ENCODE measurements at places on chromosomes 6 and 20.

DNA sequence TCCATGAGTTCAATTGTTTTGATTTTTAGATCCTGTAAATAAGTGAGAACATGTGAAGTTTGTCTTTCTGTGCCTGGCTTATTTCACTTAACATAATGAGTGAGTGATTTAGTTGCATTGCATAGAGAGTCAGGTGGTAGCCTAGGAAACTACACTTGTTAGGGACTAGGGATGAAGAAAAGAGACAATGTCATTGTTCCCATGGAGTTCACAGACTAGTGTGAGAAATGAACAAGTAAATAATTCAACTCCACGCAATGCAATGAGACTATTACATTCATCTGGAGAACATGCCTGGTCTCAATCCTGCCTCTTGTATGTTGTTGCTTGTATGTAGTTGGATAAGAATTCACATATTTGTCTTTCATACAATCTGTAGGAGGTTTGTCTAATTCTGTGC is 76.3 kb upstream of the B3GAT2 start:
- no peak for DNase-seq

GRCh38 chr20:43658069-43658722 is 8.7 kb upstream of the MYBL2 start:
- peak; percentile 68 for DNase-seq

DNA sequence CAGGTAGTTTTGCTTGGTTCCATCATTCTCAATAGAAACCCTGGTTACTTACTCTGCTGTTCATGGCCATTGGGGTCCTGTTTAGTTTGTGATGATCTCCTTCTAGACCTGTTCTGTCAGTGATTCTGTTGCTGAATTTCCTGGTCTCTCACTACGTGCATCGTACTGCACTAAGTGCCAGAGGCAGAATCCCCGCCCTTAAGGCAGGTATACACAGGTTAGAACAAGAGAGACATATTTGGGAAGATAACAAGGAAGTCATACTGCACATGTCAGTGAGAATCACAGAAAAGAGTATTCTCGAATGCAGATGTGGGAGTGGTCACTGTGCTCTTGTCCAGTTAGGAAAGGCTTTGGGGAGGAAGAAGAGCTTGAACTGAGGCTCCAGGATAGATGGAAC is 148.1 kb upstream of the MYLIP start:
- no peak for DNase-seq

DNA sequence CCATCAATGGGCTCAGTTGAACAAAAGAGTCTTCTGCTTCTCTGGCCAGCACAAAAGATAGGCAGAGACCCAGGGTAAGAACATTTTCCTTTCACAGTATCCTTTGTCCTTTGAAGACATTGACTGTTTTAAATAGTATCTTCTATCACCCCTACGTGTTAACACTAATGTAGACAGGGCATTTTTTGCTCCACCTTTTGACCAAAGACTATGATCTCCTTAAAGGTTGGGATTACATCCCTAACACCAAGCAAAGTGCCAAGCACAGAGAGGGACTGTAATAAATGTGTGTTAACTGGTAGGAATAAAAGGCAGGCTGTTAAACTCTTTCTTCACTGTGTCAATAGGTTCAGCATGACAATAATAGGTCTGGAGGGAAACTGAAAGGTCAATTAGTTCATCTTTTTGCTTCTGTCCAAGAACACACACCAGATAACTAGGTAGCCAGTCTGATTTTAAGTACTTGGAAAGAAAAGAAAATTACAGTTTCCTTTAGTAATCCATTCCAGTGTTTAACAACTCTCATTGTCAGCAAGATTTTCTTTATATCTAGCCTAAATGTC is 63.6 kb upstream of the NOX3 start:
- DNase-seq, result no peak

DNA sequence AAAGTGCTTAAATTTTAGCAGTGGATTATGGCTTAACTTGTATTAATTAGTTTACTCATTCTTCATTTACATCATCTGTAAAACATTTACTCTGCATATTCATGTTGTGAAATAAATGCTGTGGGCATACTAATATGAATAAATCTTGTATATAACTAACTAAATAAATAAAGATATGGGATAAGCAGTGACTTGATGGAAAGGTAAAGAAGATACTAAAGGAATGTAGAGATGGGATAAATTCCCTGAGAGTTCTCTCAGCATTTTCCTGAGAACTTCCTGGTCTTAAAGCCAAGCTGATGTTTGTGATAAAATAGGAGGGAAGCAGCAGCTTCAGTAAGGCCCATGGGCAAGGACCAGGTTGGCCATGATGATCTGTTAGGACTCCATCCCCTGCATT is 652.1 kb downstream of the RNF144B start:
- no peak for DNase-seq

GRCh38 chr20:2873747-2874041 is 413 bp downstream of the PTPRA start:
- no peak for DNase-seq

DNA sequence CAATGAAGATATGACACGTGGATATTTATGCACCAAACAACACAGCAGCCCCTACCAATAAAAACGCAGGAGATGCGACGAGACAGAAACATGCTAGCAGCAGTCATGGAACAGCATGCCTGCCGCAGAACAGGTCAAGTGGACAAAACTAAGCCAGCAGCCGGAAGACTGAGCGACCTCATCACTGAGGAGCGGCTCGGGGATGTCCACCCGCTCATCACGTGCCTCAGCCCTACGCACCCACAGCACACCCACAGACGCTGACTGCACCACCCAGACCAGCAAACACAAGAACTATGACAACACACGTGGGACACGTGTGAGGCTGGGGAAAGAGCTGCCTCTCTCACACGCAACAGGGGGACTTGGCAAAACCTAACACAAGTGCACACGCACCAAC is 81.7 kb downstream of the TAF4 start:
- no peak for DNase-seq

DNA sequence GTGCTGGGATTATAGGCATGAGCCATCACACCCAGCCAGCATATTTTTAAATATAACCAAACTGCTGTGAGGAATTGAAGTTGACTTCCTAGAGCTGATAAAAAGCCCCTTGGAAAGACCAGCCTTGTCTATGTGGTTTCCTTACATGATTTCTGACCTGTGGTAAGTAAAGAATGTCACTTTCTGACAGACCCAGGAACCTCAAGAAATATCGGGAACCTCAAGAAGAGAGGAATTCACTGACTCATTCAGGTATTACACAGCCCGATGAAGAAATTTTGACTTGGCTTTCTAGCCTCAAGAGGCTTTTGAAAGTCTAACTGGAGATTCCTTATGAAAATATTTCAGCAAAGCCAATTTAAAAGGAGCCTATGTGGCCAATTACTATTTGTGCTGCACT is 71.8 kb downstream of the FOXF2 start:
- DNase-seq, result no peak

DNA sequence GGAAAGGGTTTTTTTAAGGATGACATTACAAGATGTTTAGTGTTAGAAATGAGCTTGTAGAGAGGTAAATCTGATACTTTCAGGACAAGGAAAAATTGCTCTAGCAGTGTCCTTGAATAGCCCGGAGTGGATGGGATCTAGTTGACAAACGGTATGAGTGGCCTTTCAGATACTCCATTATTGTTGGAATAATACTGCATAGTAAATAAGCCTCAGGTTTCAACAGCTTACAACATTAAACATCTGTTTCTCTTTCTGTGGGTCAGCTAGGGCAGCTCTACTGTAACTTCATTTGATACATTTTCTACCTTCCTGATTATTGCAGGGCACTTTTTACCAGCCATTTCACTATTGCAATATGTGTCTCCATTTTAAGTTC is 118.0 kb downstream of the B3GAT2 start:
- DNase-seq, result no peak

DNA sequence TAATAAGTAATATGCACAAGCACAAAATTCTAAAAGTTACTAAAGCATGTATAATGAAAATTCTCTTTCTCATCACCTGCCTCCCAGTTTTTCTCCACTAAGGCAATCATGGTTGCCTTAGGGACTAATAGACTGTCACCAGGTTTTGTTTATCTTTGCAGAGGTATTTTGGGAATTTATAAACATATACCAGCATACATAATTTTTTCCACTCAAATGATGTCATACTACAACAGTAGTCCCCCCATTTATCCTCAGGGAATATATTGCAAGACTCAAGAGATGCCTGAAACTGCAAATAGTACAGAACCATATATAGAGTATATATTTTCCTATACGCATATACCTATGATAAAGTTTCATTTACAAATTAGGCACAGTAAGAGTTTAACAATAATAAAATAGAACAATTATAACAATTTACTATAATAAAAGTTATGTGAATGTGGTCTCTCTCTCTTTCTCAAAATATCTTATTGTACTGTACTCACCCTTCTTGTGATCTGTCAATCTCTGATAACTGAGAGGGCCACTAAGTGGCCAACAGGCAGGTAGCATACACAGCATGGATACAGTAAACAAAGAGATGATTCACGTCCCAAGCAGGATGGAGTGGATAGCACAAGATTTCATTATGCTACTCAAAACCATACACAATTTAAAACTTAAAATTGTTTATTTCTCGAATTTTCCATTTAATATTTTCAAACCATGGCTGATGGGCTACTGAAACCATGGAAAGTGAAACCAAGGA is 19.7 kb downstream of the RBL1 start:
- DNase-seq, result no peak

- DNase-seq, result no peak
These were observed 420 bp upstream of the BTN2A1 start for GRCh38 chr6:26457264-26457805.

DNA sequence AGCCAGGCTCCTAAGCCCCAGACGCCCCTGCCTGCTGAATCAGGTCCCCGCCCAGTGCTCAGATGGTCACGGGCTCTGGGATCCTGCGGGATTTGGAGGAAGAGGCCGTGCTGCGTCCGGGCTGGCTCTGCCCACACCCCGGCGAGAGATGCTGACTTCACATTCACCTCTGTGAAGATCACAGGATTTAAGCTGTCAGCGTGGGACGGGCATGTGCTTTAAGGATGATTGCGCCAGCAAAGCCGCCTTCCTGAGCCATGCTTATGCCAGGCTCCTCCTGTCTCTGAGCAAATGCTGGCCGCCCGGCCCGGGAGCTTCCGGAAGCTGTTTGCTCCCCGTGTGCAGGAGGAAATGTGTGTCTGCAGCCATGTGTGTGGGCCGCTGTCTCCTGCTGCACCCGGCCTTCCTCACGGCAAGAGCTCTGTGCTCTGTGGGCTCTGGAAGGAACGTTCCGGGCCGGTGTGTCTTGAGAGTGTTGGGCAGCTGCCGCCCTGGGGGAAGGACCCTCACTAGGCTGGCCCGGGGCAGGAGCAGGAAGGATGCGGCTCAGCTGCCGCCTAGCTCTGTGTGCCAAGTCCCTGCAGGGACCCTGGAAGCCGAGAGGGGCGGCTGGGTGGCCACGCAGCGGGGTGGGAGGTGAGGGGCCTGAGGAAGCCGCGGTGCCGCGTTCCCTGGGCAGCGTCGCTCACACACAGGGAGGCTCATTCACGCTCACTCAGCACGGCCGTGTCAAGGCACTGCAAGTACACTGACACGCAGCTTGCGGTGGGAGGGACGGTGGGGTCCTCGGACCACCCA is 19.0 kb upstream of the BHLHE23 start:
- no peak for DNase-seq

DNA sequence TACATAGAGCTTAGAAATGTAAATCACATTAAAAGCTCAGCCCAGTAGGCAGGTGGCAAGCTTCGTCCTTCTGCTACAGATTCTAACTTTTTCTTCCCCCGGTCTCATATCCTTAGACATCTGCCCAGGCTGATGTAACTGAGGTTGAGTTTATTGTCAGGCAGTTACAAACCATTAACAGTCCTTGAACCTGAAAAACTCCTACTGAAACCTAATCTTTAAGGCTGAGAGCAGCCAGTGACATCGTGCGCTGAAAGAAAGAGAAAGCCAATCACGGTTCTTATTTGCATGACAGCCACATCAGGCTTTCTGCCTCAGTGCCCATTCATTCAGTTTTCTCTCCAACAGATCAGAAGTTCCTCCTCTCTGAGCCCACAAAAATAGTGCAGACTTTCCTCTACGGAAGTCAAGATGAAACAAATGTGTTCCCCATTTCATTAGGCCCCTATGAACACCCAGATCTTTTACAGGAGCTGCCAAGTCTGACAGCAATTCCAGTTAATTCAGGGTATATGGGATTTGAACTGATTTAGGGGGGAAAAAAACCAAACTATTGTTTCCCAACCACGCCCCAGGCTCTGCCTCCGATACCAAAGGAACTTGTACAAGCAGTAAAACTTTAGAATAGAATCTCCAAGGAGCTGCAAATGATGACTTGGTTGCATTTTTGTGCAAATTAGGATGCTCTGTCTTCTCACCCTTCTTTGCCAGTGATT is at the start of gene NHSL1:
TSS of gene NHSL1 (minus strand) at position 192 of the 716 bp plus-strand sequence. CDS start 204 bp downstream, outside the sequence.
- DNase-seq, result no peak

DNA sequence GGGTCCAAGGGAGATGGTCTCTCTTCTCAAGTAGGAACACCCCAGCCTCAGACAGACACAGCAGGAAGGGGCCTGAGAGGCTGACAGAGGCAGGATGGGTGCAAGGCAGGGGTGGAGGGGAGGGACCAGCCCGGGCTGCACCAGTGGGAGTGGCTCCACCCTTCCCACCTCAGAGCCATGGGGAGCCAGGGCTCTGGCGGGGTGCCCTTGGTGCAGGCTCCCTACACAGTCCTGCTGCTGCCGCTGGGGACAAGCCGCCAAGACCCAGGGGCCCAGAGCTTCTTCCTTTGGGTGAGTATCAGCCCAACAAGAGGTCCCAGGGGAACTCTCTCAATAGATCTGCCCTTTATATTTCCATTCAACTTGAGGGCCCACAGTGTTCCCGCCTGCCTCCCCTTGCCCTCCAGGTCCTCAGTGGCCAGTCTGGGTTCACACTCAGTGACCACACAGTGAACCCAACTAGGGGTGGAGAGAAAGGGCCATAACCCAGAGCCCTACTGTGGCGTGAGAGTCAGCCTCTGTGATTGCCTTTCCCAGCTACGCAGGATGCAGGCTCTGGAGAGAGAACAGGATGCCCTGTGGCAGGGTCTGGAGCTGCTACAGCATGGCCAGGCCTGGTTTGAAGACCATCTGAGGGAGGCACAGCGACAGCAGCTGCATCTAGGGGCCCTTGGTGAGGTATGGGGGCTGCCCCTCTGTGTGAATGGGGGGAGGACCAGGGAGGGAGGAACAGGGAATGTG is 592 bp downstream of the SAPCD1 start:
- no peak for DNase-seq

DNA sequence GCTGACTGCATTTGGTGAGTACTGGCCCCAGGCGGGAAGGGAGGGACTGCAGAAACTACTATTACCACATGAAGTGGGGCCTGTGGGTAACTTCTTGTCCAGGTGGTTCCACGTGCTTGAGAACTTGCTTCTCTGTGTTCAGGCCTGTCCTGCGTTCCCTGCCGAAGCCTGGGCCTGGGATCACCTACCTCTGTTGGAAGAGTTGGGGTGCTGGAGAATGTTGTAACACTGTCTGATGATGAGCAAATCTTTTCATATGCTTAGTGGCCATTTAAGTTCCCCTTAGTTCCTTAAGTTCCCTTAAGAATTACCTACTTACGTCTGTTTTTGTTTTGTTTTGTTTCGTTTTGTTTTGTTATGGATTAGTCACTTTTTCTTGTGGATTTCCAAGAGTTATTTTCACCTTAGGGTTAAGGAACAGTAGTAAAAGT is 154.4 kb downstream of the DTNBP1 start:
- no peak for DNase-seq

- no peak for DNase-seq
These were observed 73.5 kb downstream of the DOK5 start for GRCh38 chr20:54548849-54549248.
